ENCODE measurements at places on chromosomes 5 and 9. TPM values are rescaled to one million over a fixed set of nuclear protein-coding genes. Genes with fewer than 3 reads are reported as not detected.

DNA sequence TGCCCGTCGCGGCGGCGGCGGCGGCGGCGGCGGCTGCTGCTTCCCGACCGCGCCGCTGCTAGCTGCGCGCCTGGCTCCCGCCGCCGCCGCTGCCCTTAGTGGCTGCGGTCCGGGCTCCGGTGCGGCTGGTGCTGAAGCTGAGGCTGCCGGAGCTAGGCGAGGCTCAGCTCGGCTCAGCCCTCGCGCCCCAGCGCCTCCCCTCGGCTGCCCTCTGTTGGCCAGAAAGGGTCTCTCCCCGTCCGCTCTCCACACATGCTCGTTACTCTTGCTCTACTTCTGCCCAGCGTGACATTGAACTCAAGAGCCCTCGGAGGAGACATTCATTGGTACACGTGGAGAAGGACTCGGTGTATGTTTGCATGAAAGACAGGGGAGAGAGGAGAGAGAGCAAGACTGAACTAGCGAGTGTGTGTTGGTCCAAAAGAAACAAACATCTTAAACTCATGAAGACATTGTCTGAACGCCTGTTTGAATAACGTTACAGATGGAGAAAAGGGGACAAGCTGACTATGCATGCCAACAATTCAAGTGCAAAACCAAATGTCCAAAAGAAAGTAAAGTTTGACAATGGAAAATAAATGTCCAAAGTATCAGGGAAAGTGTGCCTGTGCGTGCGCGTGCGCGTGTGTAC, at the start of gene HCN1:
TSS of gene HCN1 (minus strand) at position 175 of the 631 bp plus-strand sequence.
- DNase-seq: peak; percentile 91
- H3K36me3 ChIP-seq: no peaks in the 10 kb centered on the region
- no peak within 1 kb of the TSS for H3K4me3 ChIP-seq
- peaks cover 3% of the 10 kb centered on the region for H3K4me1 ChIP-seq
- H3K27me3 ChIP-seq: peaks cover 42% of the 10 kb centered on the region

- no peak for DNase-seq
- H3K4me3 ChIP-seq: no peak overlapping the region
- H3K27ac ChIP-seq: no peak overlapping the region
- no peaks in the 10 kb centered on the region for H3K36me3 ChIP-seq
Observed at GRCh38 chr5:159405611-159406031, 75.3 kb upstream of the IL12B start.

DNA sequence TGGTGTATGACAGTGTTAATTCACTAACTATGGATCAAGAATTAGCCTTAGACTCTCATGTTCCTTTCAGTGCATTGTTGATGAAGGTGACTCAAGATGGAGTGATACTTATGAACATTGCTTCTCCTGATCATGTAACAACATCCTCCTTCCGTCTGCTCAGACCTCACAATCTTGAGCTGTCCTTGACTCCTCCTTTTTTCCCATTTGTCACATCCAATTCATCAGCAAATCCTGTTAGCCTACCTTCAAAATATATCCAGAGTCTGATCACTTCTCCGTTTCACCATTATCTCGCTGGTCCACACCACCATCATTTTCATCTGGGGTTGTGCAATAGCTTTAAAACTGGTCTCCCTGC, 9.2 kb upstream of the SEMA6A start:
- H3K36me3 ChIP-seq: no peaks in the 10 kb centered on the region
- no peaks in the 10 kb centered on the region for H3K4me1 ChIP-seq
- H3K27me3 ChIP-seq: no peaks in the 10 kb centered on the region
- no peak for DNase-seq
- H3K4me3 ChIP-seq: no peak overlapping the region
- H3K27ac ChIP-seq: no peak overlapping the region

GRCh38 chr5:132210944-132211343, 16.7 kb downstream of the P4HA2 start:
- peaks cover 46% of the 10 kb centered on the region for H3K36me3 ChIP-seq
- no peak overlapping the region for H3K27ac ChIP-seq
- peaks cover 9% of the 10 kb centered on the region for H3K4me1 ChIP-seq

DNA sequence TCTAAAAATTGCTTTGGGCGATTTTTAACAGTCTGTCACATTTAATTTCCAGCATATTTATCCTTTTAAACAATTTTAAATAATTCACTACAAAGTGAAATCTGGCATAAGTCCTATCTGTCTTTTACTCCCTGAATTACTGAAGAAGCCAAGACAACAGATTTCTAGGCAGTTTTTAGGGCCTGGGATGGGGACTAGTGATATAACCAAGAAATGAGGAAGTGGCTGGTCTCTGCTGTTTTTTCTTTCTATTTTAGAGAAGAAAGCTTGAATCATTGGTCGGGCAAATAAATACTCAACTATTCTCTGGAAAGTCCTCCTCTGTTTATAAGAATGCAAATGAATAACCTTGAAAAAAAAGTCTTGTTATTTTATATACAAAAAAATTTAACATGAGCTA, 79.7 kb upstream of the SSBP2 start:
- DNase-seq: no peak
- no peaks in the 10 kb centered on the region for H3K36me3 ChIP-seq
- no peaks in the 10 kb centered on the region for H3K4me1 ChIP-seq

DNA sequence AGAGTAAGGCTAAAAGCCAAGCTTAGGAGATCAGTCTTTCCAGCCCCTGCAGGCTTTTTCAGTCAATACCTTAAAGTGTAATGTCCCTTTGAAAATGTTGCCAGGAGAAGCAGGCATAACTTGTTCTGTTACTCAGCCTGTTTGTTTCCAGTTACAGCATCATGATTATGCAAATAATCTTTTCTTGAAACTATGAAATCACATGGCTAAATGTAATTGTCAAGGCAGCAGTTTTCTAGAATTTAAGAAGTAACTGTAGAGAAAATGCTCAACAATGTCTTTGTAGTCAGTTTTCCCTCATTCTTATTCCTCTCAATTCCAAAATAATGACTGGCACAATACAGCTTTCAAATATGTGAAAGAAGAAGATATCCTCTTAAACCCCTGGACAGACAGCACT, 1.9 kb upstream of the GPR107 start:
- peak overlapping the region; percentile 61 for H3K27ac ChIP-seq
- no peak for DNase-seq
- H3K4me3 ChIP-seq: no peak overlapping the region
- no peaks in the 10 kb centered on the region for H3K27me3 ChIP-seq
- H3K36me3 ChIP-seq: no peaks in the 10 kb centered on the region

- H3K36me3 ChIP-seq: peaks cover 3% of the 10 kb centered on the region
- peak overlapping the region; percentile 95 for H3K4me3 ChIP-seq
- H3K27ac ChIP-seq: peak overlapping the region; percentile 99
- H3K4me1 ChIP-seq: peaks cover 28% of the 10 kb centered on the region
- no peaks in the 10 kb centered on the region for H3K27me3 ChIP-seq
- no peak for DNase-seq
Observed at GRCh38 chr9:35658968-35659220, 802 bp downstream of the CCDC107 start.

GRCh38 chr9:123421801-123422455, 65.9 kb downstream of the CRB2 start:
- peak; percentile 41 for DNase-seq
- no peak overlapping the region for H3K4me3 ChIP-seq
- H3K27me3 ChIP-seq: no peaks in the 10 kb centered on the region
- no peaks in the 10 kb centered on the region for H3K4me1 ChIP-seq
- H3K36me3 ChIP-seq: no peaks in the 10 kb centered on the region

DNA sequence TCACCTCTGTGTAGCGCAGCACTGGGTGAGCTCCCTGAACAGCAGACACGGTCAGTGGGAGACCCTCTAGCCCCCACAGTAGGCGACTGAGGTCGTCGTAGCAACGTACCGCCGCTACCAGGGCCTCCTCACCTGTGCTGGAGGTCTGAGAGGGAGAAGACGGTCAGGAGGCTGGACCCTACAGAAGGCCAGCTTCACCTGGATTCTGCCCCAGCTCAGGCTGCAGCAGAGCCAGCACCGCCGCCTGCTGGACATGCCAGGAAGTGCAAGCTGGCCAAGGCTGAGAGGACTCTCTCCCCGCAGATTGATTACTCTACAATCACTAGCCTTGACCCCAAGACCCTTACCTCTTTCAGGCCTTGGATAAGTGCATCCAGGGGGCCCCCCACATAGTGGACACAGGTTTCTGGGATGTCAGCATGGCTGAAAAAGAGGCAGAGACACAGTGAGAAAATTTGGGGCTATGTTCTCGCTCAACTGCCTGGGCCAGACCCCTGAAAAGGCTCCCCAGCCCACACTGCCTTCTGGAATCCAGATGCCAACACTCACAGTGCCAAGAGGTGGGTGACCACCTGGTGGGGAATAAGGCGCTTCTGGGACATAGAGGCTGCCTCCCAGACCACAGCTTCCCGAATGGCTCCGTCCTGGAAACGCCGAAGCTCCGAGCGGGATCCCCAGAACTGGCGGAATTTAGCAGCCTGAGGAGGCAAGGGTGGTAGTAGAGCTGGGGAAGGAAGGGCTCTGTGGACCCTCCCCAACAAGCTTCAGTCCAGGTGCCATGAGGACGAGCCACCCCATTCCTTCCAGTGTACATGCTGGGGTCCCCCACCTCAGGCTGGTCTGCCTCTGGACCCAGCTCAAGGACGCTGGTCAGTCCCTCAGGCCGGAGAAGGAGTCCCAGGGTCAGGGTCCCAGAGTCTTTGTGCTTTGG, 6.9 kb downstream of the NOL6 start:
- no peak overlapping the region for H3K27ac ChIP-seq
- peaks cover 100% of the 10 kb centered on the region for H3K36me3 ChIP-seq
- H3K27me3 ChIP-seq: no peaks in the 10 kb centered on the region
- H3K4me3 ChIP-seq: no peak overlapping the region
- peak; percentile 87 for DNase-seq

DNA sequence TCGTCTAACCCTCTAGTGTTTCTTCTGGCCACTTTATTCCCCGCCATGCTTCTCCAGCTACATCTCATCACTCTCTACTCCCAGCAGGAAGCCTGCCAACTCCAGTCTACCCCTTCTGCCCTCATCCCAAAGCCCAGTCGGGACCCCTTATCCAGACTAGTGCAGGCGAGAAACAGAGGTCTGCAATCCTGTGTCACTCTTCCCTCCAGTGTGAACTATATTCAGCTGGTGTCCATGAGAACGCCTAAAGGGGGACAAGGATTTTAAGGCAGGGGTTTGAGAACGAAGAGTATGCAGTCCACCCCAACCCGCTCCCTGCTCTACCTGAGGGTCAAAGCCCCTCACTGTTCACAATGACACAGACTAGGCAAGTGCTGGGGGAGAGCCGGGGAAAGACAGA, 41.7 kb upstream of the GABRP start:
- H3K27me3 ChIP-seq: peaks cover 8% of the 10 kb centered on the region
- peaks cover 18% of the 10 kb centered on the region for H3K4me1 ChIP-seq
- H3K27ac ChIP-seq: no peak overlapping the region
- no peaks in the 10 kb centered on the region for H3K36me3 ChIP-seq
- no peak for DNase-seq

DNA sequence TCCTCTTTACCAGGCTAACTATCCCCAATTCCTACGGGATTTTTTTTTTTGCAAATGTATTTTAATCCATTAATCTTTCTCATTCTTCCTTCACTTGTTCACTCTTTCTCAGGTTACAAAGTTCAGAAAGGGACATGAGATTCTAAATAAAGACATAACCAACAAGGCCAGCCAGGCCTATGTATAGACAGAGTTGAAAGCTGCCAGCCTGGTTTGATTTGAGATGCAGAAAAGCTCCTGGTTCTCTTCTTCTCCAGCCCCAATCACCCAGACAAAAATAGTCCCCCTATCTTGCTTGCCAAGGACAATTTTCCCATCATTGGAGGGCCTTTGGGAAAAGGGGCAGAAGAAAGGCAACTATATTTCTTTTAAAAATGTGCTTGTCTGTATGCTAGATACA, 398.8 kb downstream of the NFIB start:
- H3K4me3 ChIP-seq: no peak overlapping the region
- H3K27ac ChIP-seq: no peak overlapping the region
- no peaks in the 10 kb centered on the region for H3K4me1 ChIP-seq
- DNase-seq: no peak

DNA sequence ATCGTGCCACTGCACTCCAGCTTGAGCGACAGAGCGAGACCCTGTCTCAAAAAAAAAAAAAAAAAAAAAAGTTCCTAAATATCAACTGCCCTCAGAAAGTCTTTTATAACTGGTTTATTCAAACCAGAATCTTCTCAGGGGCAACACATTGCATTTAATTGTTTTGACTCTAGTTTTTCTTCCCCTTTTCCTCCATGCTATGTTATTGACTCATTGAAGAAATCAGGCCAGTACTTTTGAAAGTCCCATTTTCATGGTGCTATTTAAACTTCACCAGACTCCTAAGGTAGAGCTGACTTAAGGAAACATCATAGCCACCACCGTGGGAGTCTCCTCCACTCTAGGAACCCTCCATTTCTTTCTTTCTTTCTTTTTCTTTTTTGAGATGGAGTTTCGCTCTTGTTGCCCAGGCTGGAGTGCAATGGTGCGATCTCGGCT, 83.1 kb upstream of the IL6ST start:
- no peak overlapping the region for H3K27ac ChIP-seq
- H3K4me1 ChIP-seq: peaks cover 14% of the 10 kb centered on the region
- DNase-seq: no peak
- H3K36me3 ChIP-seq: no peaks in the 10 kb centered on the region
- H3K27me3 ChIP-seq: no peaks in the 10 kb centered on the region
- H3K4me3 ChIP-seq: no peak overlapping the region

GRCh38 chr5:167488371-167488770, 803.1 kb upstream of the WWC1 start:
- H3K27me3 ChIP-seq: no peaks in the 10 kb centered on the region
- no peaks in the 10 kb centered on the region for H3K4me1 ChIP-seq
- no peaks in the 10 kb centered on the region for H3K36me3 ChIP-seq
- no peak for DNase-seq
- H3K27ac ChIP-seq: no peak overlapping the region
- no peak overlapping the region for H3K4me3 ChIP-seq

DNA sequence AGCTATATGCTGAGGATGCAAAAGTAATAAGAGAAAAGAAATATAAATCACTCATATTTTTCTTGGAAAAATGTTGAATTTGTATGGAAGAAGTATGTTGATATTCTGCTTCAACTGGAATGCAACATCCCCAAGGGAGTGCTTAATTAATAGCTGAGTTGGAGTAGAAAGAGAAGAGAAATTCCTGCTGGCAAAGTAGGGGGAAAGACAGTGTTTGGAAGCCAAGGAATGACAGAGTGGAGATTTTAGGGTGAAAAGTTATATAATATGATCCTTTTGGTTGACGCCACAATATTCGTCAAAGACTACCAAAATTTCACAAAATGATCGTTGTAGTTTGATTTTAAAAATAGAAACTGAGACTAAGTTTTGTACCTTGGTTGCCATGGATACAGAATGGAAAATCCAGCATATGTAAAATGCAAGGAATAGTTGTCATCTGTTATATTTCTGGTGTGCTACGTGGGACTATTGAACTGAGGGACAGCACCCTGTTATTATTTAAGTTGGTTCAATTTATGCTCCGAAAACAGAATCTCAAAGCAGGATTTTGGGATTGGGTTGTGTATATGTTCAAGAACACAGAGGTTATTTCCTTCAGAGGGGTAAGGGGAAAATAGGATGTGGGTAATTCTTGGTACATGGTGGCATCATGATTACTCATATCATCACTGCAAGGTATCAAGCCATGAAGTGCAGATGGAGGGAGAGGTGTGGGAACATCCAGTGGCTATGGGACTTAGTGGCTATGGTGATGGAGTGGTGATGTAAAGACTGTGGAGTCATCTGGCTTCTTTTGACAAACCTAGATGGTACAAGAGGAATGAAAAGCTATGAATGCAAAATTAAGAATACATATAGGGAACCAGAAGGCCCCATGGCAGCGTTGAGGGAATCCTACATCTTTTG, 61.0 kb downstream of the SUB1 start:
- H3K27me3 ChIP-seq: no peaks in the 10 kb centered on the region
- no peaks in the 10 kb centered on the region for H3K4me1 ChIP-seq
- H3K4me3 ChIP-seq: no peak overlapping the region
- H3K36me3 ChIP-seq: no peaks in the 10 kb centered on the region

AGXT2 gene
- total RNA-seq: not detected

NEUROG1 gene
- total RNA-seq: not detected

TEX10 gene
- total RNA-seq: 13.0 TPM

PCA3 gene
- total RNA-seq: not detected

PCDHGC4 gene
- total RNA-seq: 1.8 TPM
